Effector memory CD8-positive, alpha-beta T cell (primary cell): ENCODE measurements at places on chromosomes 6 and 20.

- DNase-seq: no peak
These were observed 86.6 kb upstream of the TAB2 start for GRCh38 chr6:149230712-149231460.

GRCh38 chr6:25064006-25064405, 128.2 kb upstream of the RIPOR2 start:
- DNase-seq: no peak

DNA sequence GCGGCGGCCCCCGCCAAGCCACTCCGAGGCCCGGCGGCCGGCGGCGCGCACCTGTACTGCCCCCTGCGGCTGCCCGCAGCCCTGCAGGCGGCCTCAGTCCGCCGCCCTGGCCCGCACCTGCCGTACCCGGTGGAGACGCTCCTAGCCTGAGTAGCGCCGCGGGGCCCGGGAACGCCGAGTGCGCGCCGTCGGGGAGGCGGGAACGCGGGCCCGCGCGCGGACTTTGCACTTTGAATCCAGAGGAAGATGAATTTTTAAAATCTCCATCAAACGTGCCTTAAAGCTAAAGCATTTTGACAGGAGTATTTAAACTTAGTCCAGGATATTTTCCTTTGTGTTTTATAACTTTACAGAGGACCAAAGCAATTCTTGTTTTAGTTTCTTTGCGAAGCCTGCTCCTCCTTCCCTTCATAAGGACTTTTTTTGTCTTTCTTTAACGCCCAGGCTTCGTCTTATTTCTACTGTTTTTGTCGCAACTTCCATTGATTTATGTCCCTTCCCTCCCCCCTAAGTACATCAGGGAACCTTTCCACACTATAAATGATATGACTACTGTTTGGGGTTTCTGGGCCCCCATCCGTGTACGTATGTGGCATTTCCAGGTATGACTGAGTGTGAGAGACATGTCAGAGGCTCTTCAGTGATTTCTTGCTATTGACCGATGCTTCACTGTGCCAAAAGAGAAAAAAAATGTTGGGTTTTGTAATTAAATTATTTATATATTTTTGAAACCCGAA, 2.0 kb downstream of the FOXQ1 start:
- no peak for DNase-seq

DNA sequence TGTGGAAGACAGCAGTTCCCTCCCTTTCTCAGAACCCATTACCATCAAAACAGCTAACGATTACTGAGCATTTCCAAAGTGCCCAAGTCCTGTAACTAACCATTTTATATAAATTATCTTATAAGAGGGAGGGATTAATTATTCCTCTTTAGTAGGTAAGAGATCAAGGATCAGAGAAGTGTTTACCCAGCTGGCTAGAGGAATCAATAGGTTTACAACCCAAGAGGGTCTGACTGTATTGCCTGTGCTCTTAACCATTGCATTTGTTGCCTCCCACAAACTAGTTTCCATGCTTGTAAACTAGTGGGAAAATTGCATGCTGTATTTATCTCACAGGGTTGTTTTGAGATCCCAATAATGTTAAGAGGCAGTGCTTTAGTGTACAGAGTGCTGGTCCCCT, 3.7 kb upstream of the DBNDD2 start:
- DNase-seq: no peak

GRCh38 chr6:56799989-56800388, 154.9 kb upstream of the BEND6 start:
- no peak for DNase-seq

DNA sequence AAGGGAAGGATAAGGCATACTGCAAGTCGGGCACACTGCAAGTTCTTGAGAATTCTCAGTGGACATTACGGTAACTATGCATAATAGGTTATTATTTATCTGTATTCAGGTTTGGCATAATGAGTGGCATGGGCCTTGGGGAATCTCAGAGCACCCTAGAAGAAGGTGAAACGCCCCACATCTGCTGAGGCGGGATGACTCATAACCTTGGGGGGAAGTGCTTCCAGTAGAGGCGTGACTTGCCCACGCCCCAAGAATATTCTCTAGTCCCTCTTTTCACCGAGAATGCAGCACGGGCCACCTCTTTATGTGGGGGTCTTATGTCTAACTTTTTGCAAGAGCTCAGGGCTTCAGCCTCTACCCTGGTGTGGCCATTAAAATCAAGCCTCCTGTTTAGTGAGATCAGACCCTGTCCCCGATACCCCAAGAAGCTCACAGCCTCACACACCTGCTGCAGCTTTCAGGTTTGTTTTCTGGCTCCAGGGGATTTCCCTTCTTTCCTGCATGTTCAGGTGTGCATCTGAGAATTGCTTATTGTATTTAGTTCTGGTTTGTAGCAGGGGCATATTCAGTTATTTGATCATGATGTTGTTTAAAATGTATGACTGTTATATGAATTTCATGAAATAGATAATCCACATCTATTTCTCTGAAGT, 19.1 kb downstream of the ZFP64 start:
- no peak for DNase-seq

- DNase-seq: no peak
These were observed 424.2 kb upstream of the SLC35B3 start for GRCh38 chr6:8859501-8859900.

DNA sequence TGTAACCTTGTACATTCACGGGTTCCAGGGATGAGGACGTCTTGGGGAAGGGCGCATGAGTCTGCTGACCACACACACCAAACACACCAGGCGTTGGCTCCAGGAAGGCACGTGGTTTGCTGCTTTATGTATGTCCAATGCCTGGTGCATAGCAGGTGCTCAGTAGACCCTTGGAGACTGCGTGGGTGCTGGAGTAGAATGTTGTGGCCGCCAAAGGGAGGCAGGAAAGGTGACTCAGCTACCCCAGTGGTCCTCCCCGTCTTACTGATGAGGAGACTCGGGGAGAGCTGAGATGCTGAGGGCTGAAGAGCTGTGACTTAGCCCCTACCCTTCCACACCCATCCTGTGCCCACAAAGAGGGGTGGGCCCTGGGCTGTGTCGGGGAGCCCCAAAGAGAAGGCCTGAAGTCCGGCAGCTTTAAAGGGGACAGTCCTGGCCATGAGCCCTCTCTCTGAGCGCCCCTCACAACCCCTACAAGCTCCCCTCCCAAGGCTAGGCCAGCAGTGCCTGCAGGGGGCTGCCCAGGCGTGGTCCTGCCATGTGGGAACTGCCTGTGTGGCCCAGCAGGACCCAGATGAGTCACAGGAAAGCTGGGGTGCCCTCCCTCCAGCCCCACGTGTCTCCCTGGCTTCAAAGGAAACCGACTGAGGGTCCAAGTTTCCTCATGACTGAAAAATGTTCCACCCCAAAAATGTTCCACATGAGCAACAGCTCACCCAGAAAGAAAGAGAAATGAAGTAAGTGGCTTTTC, 28.0 kb upstream of the PTGIS start:
- no peak for DNase-seq

- DNase-seq: no peak
These were observed 103.7 kb upstream of the MTHFD1L start for GRCh38 chr6:150761771-150762170.

GRCh38 chr20:50475681-50476292, 34.4 kb upstream of the PTPN1 start:
- no peak for DNase-seq

DNA sequence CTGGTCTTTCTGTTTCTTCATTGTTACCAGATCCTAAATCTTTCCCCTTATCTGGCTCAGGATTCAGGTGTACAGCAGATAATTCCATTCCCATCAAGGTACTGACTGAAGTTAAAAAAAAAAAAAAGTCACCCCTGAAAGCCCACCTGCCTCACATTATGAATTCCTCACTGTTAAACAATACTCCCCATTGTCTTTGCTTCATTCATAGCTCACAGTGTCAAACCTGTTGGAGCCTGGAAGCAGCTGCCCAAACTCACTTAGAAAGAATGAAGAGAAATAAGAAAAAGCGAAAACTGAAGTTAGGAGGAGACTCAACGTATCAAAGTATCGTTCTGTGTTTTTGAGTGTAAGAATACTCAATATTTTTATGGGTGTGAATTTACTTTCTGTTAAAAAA, 1.8 kb upstream of the DCBLD1 start:
- no peak for DNase-seq

- no peak for DNase-seq
These were observed 90.0 kb downstream of the CD2AP start for GRCh38 chr6:47567586-47567985.

DNA sequence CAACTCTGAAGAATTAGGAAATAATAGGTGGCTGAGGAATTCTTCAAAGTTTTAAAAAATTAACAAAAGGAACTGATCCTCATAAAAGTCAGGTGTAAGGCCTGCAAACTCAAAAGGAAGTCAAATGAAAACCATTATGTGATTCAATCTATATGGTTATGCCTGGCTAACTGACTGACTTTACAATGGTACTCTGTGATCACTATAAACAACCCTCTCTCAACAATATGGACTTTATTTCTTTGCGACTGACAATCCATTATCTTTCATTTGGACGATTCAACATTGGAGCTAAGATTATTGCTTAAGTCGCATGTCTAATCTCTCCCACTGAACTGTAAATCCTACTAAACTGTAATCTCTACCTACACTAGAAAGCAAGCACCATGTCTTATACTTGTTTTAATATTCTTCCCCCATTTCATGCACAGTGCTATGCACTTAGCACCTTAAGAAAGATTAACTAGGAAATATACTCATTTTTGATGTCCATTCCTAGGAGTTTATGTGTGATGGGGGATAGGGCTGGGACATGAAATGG, 1.4 kb downstream of the STK38 start:
- no peak for DNase-seq

- DNase-seq: no peak
These were observed 49.3 kb upstream of the AHI1 start for GRCh38 chr6:135546680-135547418.

- DNase-seq: no peak
These were observed 32.8 kb upstream of the PMEPA1 start for GRCh38 chr20:57742507-57743181.

GRCh38 chr20:37994512-37994911, 38.7 kb downstream of the TTI1 start:
- DNase-seq: no peak

GRCh38 chr6:115618256-115618655, 442.4 kb downstream of the FRK start:
- DNase-seq: no peak

GRCh38 chr6:116379764-116380163, 9.0 kb downstream of the DSE start:
- DNase-seq: no peak

DNA sequence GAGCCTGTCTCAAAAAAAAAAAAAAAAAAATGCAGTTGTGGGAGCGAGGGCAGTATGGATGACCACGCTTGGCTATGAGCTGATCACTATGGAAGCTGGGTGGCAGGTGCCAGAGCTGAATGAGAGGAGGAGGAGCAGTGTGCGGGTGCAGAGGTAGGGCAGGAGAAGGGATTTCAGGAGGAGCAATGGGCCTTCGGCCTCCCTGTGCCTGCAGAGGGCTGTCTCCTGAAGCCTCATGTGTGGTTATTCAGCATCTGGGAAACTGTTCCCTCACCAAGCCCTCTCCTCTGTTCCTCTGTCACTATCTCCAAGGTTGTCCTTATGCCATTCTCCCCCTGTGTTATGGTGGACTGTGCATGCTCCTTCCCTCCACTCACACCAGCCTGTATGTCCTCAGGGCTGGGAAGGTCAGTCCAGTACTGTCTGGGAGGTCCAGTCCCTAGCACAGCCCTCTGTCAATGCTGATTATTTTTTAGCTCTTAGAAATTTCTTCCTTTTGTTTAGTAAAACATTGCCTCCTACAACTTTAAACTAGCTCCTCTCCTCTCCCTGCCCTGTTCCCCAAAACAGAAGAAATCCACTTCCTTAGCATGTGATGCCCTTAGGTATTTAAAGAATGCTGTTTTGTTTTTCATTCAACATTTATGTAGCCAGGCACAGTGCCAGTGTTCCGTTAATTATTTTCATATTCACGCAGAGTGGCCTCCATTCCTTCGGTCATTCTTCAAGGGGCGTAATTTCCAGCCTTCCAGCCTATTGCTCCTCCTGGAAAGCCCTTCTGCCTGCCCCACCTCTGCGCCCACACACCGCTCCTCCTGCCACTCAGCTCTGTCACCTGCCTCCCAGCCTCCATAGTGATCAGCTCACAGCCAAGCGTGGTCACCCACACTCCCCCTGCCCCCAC, 48.9 kb downstream of the CNBD2 start:
- DNase-seq: no peak

DNA sequence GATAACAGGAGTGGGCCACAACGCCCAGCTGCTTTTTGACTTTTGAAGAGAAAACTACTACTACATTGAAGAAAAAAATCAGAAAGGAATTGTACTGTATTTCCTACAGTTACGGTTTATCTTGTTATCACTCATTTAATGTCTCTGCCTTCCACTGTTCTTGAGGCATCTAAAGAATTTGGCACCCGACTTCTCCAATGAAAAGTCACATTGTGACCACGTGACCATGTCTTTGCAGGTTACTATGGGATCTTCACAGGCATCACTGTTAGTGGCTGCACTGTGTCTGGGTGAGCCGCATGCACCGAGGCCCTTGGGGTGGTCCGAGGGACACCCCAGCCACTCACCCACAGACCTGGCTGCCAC, 26.8 kb downstream of the RRBP1 start:
- DNase-seq: no peak

DNA sequence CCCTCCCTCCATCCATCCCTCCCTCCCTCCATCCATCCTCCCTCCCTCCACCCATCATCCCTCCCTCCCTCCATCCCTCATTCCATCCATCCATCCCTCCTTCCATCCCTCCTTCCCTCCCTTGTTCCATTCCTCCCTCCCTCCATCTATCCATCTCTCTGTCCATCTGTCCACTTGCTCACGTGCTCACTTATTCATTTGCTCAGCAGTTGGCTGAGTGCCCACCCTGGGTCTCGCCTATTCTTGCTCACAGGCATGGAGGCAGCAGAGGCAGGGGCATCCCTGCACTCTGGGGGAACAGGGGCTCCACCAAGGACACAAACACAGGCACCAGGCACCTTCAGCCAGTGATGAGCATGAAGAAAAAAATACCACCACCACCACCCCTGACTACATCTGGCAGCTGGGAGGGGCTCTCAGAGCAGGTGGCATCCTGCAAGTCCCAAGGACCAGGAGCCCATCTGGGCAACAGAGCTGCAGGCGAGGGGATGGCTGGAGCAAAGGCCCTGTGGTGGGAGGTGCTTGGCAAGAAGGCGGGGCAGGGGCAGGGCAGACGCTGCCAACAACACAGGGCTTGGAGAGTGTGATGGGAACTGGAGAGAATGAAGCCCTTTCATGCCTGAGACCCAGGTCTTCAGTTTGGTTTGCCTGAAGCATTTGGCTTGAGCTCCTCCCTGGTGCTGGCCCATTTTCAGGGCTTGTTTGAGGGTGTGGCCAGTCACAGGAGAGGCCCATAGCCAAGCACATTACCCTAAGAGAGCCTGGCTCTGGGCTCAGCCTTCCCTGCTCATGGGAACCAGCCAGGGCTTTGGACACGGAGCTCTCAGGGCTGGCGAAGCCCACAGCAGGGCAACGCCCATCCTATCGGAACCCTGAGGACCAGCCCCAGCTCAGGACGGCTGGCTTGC, 40.2 kb upstream of the MRGBP start:
- no peak for DNase-seq

DNA sequence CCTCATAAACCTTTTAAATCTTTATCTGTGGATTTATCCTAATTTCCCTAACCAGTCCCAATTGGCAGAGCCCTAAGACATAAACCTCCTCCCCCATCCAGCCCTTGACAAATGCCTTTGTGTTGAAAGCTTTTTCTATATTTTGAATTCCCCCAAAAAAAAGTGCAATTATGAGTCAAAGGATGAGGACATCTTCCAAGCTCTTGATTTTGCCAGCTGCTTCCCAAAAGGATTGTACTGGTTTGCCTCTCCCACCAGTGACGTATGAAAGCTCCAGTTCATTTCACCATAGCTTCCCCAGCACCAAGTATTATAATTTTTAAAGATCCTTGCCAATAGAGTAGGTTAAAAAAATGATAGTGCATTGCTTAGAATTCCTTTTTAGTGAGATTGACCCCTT, 38.9 kb downstream of the SIRPA start:
- DNase-seq: no peak
